Colonic mucosa (tissue), 4 donors: ENCODE measurements at places on chromosomes 5 and 9. TPM values are rescaled to one million over a fixed set of nuclear protein-coding genes. Genes with fewer than 3 reads are reported as not detected.

DNA sequence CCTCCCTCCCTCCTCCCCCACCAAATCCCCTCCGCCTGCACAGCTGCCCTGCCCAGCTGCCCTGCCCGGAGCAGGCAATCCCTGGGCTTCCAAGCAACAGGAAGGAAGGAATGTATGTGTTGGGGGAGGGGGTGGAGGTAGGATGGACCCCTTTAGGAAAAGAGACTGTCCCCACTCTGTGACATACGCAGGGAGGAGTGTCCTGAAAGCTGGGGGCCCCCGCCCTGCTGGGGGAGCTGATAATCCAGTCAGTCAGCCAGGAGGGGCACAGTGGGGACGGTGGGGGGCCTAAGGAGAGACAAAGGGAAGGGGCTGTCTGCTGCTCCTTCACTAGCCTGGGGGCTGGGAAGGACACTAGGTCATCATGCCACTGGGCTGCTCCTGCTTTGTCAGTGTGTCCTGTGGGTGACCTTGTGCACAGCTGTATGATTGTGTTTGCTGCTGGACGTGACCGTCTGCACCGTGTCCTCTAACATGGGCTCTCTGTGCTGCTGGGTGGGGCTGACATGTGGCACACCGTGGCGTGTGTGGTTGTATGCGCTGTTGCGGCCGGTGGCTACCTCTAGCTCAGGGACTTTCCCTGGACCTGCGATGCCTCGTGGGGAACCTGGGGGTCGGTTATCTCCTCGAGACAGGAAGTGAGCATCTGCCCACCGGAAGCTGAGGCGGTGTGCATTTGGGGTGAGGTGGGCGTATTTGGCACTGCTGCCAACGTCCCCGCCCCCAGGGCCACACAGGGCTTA, 3.0 kb downstream of the N4BP3 start:
- DNase-seq = no peak

GRCh38 chr5:83167538-83167937, 90.2 kb downstream of the XRCC4 start:
- no peak for DNase-seq

DNA sequence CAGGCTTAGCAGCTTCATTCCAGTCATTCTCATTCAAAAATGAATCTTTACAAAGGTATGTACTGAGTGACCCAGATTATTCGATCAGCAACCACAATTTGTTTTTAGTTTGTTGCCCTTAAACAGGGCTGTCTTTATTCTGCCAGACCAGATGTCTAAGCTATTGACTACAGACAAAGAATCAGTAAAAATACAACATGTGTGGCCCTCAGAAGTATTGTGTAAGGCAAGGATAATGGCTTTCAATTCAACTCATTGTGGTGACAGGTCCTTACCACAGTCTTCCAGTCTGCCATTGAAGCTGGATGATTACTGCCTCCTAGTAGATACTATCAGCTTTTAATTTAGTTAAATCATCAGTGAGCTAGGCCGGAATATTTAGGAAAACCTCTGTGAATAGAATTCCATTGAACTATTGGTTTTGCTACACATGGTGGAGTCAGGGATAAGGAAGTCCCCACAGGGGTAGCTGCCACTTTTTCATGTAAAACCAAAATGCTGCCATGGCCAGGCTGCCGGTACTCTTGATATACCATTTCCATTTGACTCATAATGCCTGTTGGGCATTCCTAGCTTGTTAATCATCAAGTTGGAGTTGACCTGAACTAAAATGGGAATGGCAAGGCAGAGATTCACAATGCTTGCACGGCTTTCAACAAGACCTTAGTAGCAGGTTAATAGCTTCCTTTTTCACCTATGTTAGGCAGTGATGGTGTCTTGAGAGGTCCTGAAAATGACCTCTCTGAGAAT, 175.6 kb downstream of the MEF2C start:
- no peak for DNase-seq

- no peak for DNase-seq
Measured at GRCh38 chr9:15344191-15344590, 37.2 kb upstream of the TTC39B start.

- no peak for DNase-seq
Measured at GRCh38 chr5:146718609-146719008, 159.9 kb downstream of the PPP2R2B start.

DNA sequence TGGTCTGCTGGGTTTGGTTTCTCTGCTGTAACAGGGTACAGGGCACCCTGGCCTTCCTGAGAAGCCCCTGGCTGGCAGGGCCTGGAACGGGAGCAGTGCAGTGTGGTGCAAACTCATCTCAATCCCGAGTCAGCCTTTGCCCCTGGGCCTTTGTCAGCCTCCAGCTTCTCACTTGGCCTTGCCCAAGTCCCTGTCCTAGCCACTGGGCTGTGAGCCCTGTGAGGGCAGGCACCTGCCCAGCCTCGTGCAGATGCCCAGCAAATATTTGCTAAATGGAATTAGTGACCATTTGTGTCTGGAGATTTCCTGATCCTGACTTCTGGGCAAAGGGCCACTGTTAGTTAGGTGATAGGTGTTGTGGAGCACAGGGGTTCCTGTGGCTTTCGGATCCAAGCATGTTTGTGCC, 13.0 kb downstream of the RGS3 start:
- DNase-seq = no peak

DNA sequence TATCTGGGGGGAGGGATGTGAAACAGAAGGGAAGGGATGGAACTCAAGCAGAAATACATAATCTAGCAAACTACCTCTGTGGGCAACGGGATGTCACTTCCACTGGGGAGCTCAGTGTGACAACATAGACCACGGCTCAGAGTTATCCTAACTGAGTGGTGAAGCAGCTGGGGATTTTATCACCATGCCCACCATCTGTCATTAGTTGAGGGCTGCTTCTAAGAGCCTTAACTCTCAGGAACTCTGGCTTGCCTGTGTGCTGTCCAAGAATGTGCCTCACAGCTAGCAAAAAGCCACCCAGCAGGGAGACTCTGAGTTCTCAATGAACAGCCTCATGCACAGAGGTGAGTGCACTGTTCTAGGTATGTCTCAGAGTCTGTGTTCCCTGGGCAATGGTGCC, 90.6 kb upstream of the CXCL14 start:
- no peak for DNase-seq

Gene ZNF608
- 14.6 TPM for total RNA-seq
